ENCODE measurements at places on chromosomes 11 and 22.

- no peak overlapping the region for H3K27ac ChIP-seq
- H3K36me3 ChIP-seq, result no peaks in the 10 kb centered on the region
- no peak for DNase-seq
Observed at GRCh38 chr11:108622341-108622740, 28.8 kb upstream of the EXPH5 start.

DNA sequence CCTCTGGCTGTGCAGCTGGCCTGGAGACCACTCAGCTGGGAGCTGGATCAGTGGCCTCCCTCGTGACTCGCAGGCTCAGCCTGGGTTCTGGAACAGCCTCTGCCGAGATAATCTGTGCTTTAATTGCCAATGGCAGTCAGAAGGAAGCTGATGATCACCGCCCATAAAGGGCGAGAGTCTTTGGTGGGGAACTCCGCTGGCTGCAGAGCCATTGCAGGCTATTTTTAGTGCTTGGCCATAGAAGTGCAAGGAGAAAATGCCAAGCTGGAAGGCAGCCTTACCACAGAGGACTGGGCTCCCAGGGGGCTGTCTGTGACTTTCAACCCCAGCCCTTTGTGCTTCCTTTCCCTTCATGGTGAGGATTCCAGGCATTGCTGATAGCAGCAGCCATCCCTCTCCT, 62.2 kb upstream of the TENM4 start:
- no peaks in the 10 kb centered on the region for H3K4me1 ChIP-seq
- H3K36me3 ChIP-seq, result no peaks in the 10 kb centered on the region
- H3K4me3 ChIP-seq, result no peak overlapping the region
- no peak for DNase-seq

GRCh38 chr11:21710809-21711208, 482.1 kb upstream of the ANO5 start:
- no peaks in the 10 kb centered on the region for H3K4me1 ChIP-seq
- H3K36me3 ChIP-seq, result no peaks in the 10 kb centered on the region
- no peak overlapping the region for H3K27ac ChIP-seq
- no peaks in the 10 kb centered on the region for H3K27me3 ChIP-seq
- H3K4me3 ChIP-seq, result no peak overlapping the region

- peaks cover 19% of the 10 kb centered on the region for H3K36me3 ChIP-seq
- peaks cover 57% of the 10 kb centered on the region for H3K4me1 ChIP-seq
- no peak overlapping the region for H3K4me3 ChIP-seq
- H3K27ac ChIP-seq, result no peak overlapping the region
- no peak for DNase-seq
Observed at GRCh38 chr11:96334219-96334618, 8.8 kb downstream of the MAML2 start.
